ENCODE measurements at places on chromosomes 7 and 10.

- DNase-seq, result no peak
Measured at GRCh38 chr7:90187507-90188050, 24.0 kb upstream of the STEAP2 start.

DNA sequence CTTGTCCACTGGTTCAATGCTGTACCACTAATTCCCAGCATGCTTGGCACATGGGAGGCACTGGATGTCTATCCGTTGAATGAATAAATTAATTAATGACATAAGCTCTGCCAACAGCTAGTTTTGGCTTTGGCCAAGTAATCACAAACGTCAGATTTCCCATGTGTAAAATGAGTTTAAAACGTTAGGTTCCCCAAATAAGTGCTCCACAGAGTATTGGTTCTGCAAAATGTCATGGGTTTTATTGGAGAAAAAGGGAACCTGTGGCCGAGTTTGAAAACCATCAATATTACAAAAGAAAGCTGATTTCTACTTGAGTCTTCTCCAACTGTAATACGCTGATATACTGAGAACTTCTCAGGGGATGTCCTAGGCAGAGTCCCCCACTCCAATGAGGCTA, 23.2 kb downstream of the ELMO1 start:
- peak; percentile 80 for DNase-seq

- peak; percentile 32 for DNase-seq
Measured at GRCh38 chr7:128030654-128031611, at the start of gene LRRC4. TSS of gene LRRC4 (minus strand) at chr7:128031437. CDS start at chr7:128030640, 797 bp downstream.

- no peak for DNase-seq
Measured at GRCh38 chr10:129418496-129419225, 48.4 kb upstream of the MGMT start.

GRCh38 chr10:121091961-121092719, 241.0 kb downstream of the WDR11 start:
- DNase-seq, result no peak

GRCh38 chr7:154540596-154540995, 462.3 kb downstream of the PAXIP1 start:
- DNase-seq, result no peak

DNA sequence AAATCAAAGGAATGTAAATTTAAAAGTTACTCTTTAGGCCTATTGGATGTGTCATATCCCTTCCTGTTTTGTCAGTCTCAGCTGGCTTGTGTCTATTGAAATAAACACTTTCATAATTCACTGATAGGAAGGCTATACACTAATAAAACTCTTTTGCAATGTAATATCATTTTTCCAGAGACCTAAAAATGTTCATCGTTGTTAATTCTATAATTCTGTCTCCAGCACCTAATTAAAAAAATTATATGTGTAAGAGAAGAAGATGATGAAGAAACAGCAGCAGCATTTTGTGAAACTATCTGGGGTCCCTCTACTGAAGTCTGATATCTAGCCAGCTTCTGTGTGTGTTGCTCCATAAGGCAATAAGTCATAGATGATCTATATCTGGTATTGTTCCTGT, 602.7 kb downstream of the ETV1 start:
- no peak for DNase-seq

DNA sequence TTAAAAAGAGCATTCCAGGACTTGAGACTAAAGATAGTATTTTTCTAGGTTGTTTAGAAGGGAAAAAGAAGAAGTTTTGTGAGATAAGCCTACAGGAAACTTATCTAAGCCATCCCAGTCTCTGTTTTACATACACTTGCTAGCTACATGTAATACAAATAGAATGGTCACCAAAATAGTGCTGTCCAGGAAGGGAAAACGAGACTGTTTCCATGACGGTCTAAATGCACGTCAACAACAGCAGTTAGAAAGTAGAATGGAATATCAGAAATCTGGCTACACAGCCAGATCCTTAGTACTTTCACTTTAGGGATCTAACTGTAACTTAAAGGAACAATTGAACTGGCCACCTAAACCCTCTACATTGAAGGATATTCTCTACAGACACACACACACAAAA, 117.6 kb downstream of the TSPAN12 start:
- DNase-seq, result no peak

DNA sequence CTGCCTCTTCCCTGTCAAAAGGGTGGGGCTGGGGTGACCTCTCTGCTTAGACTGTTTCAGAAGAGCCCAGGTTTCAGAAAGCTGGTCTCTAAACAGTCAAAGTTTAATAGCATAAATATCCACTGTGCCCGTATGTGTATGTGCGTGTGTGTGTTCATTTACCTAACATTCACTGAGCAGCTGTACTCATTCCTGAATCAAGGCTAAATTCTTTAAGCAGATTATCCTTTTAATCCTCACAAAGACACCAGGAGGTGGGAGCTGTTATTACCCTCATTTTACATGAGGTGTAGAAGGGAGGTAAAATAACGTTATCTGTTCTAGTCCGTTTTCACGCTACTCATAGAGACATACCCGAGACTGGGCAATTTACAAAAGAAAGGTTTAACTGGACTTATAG, 72.2 kb downstream of the RSU1 start:
- no peak for DNase-seq

DNA sequence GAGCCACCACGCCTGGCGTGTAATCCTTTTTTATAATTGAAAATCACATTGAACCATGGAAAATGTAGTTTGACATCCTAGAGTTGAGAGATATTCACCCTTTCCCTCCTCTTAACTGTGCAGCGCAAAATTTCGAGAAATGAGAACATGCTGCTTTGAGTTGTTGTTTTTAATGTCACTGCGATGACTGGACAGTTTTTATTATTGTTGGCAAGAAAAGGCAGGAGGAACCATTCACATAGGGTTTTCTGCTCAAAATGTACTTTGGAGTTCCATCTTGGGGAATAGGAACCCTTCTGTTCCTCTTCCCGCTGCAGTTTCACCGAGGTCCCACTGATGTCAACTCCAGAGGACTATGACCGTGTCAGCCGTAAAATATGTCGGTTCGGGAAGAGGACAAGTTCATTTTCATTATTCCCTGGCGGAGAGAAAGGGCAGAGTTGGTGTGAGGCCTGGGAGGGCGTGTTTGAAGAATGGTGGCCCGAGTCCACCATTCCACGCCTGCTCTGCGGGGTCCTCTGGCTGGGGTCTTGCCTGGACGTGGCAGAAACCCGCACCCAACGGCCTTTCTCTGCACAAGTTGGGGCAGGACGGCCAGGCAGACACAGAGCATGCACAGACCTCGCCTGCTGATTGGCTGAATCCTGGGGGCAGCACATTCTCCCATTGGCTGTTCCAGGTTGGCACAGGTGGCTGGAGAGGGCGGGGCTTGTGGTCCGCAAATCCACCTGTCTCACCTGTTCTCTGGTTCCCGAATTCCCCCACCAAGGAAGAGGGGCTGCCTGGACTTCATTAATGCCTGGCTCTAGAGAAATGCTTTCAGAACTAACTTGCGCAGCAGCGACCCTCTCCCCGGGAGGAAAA, 105.1 kb upstream of the TCF7L2 start:
- no peak for DNase-seq

DNA sequence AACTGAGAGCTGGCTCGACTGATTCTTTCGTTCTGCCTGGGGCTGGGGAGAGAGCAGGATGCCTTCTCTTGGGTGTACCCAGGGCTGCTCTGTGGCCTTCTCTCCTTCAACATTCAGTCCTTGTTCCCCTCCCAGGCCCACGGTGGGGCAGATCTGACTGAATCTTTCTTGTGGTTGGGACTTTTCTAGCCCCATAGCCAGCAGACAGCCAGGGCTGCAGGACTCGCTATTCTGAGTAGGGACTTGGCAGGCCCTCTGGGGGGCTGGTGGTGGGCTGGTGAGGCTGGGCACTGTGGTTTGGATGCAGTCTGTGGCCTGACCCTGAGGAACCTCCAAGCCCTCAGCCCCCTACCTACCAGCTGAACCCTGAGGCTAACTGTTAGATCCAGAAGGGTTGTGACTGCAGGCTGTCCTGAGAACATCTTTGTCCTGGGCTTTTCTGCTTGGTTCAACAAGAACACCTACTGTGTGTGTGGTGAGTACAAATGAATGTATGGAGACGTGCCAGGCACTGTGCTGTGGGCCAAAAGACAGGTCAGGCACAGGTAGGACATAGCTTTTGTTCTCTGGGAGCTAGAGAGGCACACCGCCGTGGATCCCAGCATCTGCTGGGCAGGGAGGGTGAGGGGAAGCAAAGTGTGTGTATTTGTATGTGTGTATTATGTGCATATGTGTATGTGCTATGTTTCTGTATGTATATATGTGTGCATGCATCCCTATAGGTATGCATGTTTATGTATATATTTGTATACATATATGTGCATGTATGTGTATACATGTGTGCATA, 2.1 kb upstream of the PALD1 start:
- DNase-seq, result no peak

DNA sequence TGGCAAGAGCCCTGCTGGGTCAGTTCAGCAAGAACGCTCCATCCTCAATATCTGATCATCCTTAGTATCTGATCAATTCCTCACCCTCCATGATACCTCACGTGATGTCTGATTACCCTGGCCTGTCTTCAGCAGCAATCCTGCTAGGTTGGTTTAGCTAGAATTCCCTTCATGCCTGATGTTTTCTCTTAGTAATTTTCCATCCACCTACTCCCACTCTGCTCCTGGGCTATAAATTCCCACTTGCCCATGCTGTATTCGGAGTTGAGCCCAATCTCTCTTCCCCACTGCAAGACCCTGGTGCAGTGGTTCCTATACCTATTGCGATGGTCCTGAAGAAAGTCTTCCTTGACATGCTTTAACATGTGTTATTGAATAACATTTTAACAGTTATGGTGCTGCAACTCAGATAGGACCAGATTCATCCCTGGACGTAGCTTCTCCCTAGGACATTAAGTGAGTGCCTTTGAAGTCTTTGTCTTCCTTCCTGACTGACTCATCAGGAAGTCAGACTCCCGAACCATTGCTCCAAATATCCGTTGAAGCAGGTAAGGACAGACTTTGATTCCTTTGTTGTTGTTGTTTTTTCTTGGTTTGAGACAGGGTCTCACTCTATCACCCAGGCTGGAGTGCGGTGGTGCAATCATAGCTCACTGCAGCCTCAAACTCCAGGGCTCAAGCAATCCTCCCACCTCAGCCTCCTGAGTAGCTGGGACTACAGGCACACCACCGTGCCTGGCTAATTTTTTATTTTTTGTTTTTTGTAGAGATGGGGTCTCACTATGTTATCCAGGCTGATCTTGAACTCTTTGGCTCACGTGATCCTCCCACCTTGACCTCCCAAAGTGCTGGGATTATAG, 29.4 kb upstream of the CLDN3 start:
- no peak for DNase-seq

- no peak for DNase-seq
Measured at GRCh38 chr7:77877791-77878190, 79.2 kb downstream of the PHTF2 start.

DNA sequence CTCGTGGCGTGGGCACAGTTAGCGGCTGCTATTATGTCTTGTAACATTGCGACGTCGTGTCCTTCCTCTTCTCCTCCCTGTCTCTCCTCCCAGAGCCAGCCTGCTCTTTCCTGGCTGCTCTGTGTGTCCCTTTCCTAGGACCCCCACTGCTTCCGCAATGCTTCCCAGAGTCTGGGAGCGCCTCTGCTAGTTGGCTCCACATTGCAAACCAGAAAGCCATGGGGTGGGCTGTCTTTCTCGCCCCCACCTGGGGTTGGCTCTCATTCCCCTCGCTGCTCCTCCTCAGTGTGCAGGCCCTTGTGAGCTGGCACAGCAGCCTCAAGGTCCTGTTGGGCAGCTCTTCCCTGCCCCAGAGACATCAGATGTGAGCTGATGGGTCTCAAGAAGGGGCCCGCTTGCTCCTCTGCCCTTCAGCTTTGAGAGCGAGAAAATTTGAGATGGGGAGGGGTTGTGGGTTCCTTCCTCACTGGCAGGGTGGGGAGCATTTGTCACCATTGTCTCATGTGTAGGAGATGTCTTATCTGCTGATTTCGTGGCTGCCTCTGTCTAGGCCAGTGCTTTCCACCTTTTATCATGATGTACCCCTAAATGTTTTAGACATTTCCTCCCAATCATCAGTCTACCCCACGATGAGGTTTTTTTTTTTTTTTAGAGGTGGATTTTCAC, 3.3 kb downstream of the ADAMTS14 start:
- DNase-seq, result no peak

GRCh38 chr7:27312820-27313219, 70.2 kb downstream of the EVX1 start:
- no peak for DNase-seq

DNA sequence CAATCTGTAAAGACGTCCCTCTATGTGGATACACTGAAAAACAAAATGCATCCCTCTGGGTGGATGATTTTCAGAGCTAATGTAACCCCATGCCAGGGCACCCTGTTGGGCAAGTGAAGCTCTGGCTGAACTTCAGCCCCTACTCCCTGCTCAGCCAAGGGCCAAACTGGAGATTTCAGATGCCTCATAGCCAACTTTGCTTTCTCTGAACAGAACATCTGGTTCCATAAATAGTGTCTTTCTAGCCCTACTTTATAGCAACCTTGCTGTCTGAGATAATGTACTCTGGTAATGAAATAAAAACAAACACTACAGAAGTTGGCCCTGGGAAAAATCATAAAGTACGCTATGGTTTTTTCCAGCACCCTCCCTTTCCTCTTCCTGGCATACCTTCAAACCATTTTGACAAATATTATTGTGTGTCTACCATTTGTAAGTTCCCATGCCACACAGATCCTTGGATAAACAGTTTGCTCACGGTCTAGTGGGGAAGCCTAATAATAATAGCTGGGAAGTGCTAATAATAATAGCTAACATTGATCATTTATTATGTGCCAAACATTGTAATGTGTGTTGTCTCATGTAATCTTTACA, 3.4 kb downstream of the ENTPD1 start:
- DNase-seq, result no peak

GRCh38 chr7:41688012-41688625, 14.8 kb downstream of the INHBA start:
- no peak for DNase-seq

DNA sequence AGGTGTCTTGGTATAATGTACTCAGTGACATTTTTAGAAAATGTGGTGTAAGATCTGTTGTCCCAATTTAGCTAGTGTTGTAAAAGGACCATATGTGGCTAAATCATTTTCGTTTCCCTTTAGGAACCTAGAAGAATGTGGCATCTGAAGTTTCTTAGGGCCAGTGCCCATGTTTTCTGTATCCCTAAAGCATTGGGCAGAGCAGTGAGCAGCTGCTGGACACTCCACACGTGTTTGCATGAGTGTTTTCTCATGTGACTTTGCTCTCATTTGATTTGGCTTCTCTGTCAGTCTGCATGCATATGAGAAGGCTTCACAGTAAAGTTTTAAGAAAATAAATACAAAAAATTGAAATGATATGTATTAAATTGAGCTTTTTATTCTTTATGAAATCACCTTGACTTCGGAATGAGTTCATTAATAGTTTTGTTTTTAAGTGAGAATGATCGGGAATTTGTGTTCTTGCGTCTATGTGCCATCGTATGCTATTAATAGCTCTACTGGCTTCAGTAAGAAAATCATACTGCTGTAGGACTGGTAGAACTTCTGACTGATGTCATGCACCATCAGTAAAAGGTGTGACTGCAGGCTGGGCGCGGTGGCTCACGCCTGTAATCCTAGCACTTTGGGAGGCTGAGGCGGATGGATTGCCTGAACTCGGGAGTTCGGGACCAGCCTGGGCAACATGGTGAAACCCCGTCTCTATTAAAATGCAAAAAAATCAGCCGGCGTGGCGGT, 61.3 kb downstream of the RBM33 start:
- no peak for DNase-seq
